ENCODE measurements at places on chromosomes 3 and 15.

GRCh38 chr15:68223171-68223570 is 6.4 kb downstream of the CLN6 start:
- DNase-seq: no peak

DNA sequence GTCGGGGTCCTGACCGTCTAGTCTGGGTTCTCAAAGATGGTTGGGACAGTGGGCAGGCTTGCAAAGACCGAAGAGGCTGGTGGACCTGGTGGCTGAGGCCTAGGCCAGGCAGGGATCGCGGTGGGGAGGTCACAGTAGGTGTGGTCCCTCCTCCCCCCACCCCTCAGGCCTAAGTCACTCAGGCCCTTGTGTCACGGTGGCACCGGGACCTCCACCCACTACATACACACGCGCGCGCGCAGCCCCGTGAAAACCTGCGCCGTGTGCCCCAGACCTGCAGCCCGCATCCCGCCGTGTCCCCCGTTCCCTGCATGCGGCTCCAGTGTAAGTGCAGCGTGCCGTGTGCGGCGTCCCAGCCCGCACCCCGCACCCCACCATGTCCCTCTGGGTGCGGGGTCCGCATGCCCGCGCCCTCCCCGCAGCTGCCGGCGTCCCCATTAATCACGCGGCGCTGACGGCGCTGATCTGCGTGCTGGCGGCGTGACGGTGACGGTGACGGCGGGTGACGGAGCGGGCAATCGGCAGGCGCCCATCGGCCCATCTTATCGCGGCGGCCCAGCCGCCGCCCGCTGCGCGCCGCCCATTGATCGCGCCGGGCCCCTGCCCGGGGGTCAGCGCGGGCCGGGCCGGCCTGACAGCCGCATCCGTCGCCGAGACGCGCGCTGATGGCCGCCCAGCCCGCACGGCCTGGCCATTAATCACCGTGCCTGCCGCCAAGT is 24.4 kb downstream of the SEC61A1 start:
- DNase-seq: peak; percentile 41

GRCh38 chr3:69370156-69370883 is 15.6 kb downstream of the FRMD4B start:
- no peak for DNase-seq

DNA sequence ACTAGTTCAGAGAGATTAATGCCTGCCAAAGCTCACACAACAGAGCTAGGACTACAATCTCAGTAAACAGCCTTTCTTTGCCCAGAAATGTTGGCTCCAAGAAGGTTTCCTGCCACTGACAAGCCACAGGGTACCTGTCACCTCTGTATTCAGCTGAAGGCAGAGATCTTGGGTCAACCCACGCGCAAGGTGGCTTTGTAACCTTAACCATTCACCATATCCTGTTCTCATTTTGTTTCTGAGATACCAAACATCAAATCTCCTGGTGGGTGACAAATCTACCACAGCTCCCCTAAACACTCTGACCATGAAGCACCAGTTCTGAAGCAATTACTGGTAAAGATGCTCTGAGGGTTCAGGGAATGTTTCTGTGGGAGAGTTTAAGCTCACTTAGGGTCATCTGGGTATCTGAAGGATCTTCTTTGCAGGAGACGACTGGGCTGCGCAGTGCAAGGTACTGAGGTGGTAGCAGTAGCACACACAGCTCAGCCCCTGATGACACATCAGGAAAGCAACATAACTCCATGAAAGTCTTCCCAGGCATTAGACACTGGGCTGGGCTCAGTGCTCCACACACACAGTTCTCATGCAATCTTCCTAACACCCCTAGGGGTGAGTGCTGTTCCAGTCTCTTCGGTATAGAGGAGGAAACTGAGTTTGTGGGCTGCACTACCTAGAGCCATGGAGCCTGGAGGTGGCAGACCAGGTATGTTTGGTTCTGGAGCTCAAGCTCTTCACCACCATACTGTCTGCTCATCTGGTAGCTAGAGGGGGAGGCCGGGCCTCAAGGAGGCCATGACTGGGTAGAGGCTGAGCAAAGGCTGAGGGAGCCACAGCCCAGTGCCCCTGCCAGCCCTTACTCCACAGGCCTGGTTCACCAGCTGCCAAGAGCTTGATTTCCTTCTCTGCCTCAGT is 7.7 kb downstream of the CXCR6 start:
- DNase-seq: peak; percentile 67

DNA sequence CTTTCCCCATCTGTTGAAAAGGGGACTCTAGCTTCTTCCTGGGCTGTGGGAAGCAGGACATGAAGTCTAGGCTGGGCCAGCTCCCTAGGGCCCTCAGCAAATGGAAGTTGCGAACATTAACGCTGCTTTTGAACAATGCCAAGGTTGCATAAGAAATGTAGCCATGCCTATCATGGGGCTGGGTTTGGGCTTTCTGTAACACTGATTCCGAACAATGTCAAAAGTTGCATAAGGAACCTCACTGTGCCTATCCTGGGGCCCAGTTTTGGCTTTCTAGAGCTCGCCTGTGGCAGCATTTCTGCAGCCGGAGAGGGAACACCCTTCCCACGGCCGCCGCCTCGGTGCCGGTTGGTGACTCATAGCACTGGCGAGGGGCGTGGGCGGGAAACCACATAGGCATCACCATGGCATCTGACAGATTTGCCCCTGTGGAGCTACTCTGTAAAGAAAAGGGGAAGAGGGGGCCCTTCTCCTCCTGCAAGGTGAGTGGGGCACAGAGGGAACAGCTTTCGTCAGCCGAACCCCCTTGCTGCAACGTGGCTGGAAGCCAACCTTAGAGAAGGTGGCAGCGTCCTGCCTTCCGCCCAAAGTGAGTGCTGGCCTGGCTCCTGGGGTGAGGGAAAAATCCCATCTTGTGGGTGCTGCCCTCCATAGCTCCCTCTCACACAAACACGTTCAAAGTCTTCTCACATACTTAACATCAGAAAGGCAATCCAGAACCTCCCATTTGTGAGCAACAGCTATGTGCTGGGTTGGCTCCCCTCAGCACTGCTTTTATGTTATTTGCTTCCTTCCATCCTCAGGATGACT is 46.6 kb upstream of the ATP2B2 start:
- peak; percentile 86 for DNase-seq

- no peak for DNase-seq
Measured at GRCh38 chr15:98791046-98791701, 142.8 kb downstream of the IGF1R start.

All from stimulated activated CD4-positive, alpha-beta T cell treated with anti-CD3 and anti-CD28 coated beads, Interleukin-1b, Interleukin-23, amount 100 ng/mL, for 48 hours (primary cell).